ENCODE measurements at places on chromosomes 1 and 21. TPM values are rescaled to one million over a fixed set of nuclear protein-coding genes. Genes with fewer than 3 reads are reported as not detected.

NTMT2 gene
- polyA plus RNA-seq: not detected

NBPF6 gene
- polyA plus RNA-seq: not detected

C4BPA gene
- polyA plus RNA-seq: not detected

SPATA46 gene
- polyA plus RNA-seq: not detected

FAM3B gene
- not detected for polyA plus RNA-seq

FNDC5 gene
- polyA plus RNA-seq: 214 TPM

OR6N1 gene
- polyA plus RNA-seq: not detected

GPR153 gene
- polyA plus RNA-seq: not detected

TNFRSF8 gene
- not detected for polyA plus RNA-seq

OR6N2 gene
- not detected for polyA plus RNA-seq

B3GALT5 gene
- polyA plus RNA-seq: not detected

SHE gene
- polyA plus RNA-seq: not detected

PLPP3 gene
- polyA plus RNA-seq: 40.9 TPM

AQP10 gene
- polyA plus RNA-seq: not detected

CRYBG2 gene
- not detected for polyA plus RNA-seq

ELF3 gene
- not detected for polyA plus RNA-seq

PTPN14 gene
- 0.46 TPM for polyA plus RNA-seq

OR6K3 gene
- not detected for polyA plus RNA-seq

OR2L5 gene
- polyA plus RNA-seq: not detected

CLCA2 gene
- not detected for polyA plus RNA-seq

RSPO1 gene
- polyA plus RNA-seq: not detected

BGLAP gene
- polyA plus RNA-seq: not detected

AURKAIP1 gene
- 36.4 TPM for polyA plus RNA-seq

CELA3B gene
- polyA plus RNA-seq: not detected

AMY2A gene
- 6.9 TPM for polyA plus RNA-seq

SRP9 gene
- polyA plus RNA-seq: 517 TPM

C1QB gene
- not detected for polyA plus RNA-seq

TAS1R3 gene
- polyA plus RNA-seq: not detected

ERG gene
- 0.04 TPM for polyA plus RNA-seq

NBPF12 gene
- polyA plus RNA-seq: 1.9 TPM

LIX1L gene
- polyA plus RNA-seq: 3.5 TPM

ST3GAL3 gene
- 7.0 TPM for polyA plus RNA-seq

PLA2G2D gene
- polyA plus RNA-seq: 0.55 TPM

HSD3B2 gene
- polyA plus RNA-seq: not detected

CLEC20A gene
- polyA plus RNA-seq: 0.79 TPM

SPRR2B gene
- polyA plus RNA-seq: not detected

GBP5 gene
- not detected for polyA plus RNA-seq

ACKR1 gene
- 3.5 TPM for polyA plus RNA-seq

TMOD4 gene
- not detected for polyA plus RNA-seq

RCAN3 gene
- polyA plus RNA-seq: 0.78 TPM

LIPI gene
- 0.43 TPM for polyA plus RNA-seq

C2CD4D gene
- 0.14 TPM for polyA plus RNA-seq

PRDM16 gene
- polyA plus RNA-seq: not detected

SPRR4 gene
- polyA plus RNA-seq: not detected

LRRIQ3 gene
- polyA plus RNA-seq: 3.3 TPM

GPR37L1 gene
- 25.0 TPM for polyA plus RNA-seq

NPHS2 gene
- not detected for polyA plus RNA-seq

RGS8 gene
- 310 TPM for polyA plus RNA-seq

SYPL2 gene
- not detected for polyA plus RNA-seq

MNDA gene
- not detected for polyA plus RNA-seq

All from Purkinje cell (primary cell).